ENCODE measurements at places on chromosomes 4 and X.

GRCh38 chrX:122641136-122641535, 542.9 kb upstream of the GRIA3 start:
- no peak for DNase-seq

DNA sequence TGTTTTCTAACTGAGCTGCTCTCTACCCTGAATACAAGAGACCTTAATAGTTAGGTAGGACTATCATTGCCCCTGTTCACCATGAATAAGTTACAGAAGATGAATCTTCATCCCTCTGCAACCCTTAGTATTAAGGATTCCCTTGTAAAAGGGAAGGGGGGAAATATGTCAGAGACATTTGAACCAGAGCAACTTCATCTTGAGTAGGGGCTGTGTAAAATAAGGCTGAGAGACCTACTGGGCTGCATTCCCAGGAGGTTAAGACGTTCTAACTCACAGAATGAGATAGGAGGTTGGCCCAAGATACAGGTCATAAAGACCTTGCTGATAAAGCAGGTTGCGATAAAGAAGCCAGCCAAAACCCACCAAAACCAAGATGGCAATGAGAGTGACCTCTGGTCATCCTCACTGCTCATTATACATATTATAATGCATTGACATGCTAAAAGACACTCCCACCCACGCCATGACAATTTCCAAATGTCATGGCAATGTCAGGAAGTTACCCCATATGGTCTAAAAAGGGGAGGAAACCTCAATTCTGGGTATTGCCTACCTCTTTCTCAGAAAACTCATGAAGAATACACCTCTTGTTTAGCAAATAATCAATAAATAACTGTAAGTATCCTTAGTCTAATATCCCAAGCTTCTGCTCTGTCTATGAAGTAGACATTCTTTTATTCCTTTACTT, 19.5 kb upstream of the TMPRSS11B start:
- no peak for DNase-seq

DNA sequence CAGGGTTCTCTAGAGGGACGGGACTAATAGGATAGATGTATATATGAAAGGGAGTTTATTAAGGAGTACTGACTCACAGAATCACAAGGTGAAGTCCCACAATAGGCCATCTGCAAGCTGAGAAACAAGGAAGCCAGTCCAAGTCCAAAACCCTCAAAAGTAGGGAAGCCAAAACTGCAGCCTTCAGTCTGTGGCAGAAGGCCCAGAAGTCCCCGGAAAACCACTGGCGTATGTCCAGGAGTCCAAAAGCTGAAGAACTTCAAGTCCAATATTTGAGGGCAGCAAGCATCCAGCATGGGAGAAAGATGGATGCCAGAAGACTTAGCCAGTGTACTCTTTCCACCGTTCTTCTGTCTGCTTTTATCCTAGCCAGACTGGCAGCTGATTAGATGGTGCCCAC, 227.2 kb downstream of the KCTD8 start:
- no peak for DNase-seq

DNA sequence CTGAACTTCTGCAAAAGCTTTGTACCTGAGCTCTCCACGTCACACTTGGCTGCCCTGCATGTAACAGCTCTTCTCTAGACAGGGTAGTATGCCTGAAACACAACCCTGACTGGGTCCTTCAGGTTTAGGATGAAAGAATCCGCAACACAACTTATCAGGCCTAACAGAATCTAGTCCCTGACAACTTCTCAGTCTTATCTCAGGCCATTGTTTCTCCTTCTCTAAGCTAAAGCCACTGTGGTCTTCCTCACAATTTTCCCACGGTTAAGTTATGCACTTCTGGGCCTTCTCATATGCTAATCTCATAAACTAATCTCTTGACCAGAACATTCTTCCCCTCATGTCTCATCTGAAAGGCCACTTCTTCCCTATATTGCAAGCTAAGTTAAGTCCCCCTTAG, 10.8 kb upstream of the TMPRSS11B start:
- no peak for DNase-seq

All from astrocyte of the spinal cord (primary cell).